ENCODE measurements at places on chromosomes 7 and 10. TPM values are rescaled to one million over a fixed set of nuclear protein-coding genes. Genes with fewer than 3 reads are reported as not detected.

The TLX1 gene
- not detected for total RNA-seq

The HTR5A gene
- total RNA-seq = not detected

The KCNIP2 gene
- total RNA-seq = 5.5 TPM

The ANKRD16 gene
- 18.0 TPM for total RNA-seq

The GIMAP7 gene
- not detected for total RNA-seq

All from progenitor cell of endocrine pancreas (in vitro differentiated cells).